ENCODE measurements at places on chromosomes 16 and 17.

DNA sequence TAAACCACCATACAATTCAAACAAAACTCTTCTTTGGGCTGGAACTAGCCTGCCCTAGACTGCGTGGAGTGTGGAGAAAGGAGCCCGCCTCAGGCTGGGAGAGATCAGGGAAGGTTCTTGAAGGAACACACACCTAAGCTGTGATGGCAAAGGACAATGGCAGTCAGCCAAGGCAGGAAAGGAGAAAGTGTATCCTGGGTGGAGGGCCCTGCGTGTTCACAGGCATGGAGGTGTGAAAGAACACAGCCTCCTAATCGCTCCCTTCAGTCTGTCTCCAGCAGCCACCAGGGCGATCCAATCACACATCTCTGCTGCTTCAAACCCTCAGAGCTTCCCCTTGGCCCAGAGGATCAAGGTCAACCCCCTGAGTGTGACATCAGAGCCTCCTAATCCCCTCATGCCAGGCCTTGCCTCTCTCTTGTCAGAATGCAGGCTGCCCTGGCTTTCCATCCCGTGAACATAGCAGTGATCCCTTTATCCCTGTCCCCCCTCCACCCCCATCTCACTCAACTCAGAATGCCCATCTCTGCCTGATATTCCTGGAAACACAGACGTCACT lies 173.0 kb downstream of the KATNIP start:
- no peak for DNase-seq

DNA sequence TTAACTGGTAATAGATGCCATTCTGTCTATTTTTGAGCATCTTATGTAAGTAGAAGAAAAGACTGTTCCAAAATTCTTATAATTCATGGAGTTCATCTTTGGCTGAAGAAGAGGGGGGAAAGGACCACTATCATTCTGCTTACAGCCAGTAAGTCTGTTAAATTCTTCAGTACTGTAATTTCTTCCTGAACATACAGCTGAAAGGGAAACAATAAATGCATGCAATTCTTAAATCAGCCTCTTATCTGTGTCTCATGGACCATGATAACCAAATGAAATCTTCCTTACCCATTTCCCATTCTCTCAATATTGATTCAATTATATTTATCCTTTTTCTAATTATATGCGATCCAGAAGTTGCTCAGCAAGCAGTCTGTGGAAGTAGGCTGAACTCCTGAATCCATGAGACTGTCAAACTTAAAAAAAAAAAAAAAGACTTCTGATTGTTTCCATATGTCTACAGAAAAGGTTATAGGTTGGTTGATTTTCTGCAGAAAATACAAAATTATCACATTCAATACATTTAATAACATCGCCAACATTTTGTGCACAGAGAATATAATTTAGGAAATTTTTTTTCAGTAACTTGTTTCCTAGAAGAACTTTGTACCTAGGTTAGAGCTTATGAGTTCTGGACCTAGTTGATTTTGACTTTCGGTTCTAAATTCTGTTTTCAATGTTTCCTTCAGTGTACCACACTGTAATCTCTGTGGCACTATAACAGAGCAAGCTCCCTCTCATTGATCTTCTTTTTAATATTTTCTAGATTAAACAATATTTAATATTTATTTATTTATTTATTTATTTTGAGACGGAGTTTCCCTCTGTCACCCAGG lies 1.2 kb upstream of the ABCA9 start:
- no peak for DNase-seq

DNA sequence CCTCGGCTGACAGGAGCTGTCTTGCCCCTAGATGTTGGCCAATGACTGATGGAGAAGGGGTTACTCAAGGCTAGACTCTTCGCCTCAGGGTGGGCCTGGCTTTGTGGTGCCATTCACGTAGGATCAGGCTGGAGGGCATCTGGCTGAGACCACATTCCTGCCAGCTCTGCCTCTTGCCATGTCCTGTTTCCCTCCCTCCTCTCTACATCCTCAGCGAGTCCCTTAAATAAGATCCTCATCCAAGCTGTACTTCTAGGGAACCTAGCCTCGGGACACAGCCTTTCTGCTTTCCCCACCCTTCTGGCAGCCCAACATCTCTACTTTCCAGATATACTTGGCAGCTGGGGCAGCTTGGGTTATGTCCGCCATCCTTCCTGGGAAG lies 27.9 kb upstream of the EFCAB13 start:
- no peak for DNase-seq

DNA sequence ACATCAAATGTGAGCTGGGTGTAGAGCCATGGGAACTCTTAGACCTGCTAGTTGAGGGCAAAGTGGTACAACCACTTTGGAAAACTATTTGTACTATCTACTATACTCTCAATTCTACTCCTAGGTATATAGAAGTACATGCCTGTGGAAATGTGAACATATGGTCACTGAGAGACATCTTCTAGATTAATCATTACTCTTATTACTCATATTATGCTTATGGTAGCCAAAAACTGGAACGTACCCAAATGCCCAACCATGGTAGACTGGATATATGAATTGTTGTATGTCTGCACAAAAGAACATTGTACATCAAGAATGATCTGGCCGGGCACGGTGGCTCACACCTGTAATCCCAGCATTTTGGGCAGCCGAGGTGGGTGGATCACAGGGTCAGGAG lies 2.7 kb downstream of the WDR45B start:
- no peak for DNase-seq

GRCh38 chr17:17783825-17784656 lies 52.7 kb downstream of the SREBF1 start:
- no peak for DNase-seq

- no peak for DNase-seq
Observed at GRCh38 chr16:72024862-72025382, 16.4 kb downstream of the DHODH start.

DNA sequence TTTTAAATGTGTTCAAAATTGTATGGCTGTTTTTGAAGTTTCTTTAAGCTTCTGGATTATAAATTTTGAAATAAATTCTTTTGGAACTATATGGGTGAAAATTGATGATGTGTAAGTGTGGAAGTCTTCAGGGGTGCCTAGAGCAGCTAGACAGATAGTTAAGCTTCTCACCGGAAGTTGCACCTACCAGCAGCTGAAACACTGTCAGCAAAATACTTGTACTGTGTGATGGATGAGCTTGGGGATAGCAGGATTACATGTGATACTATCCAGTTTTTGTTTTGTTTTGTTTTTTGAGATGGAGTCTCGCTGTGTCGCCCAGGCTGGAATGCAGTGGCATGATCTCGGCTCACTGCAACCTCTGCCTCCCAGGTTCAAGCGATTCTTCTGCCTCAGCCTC lies 19.7 kb downstream of the RBL2 start:
- no peak for DNase-seq

DNA sequence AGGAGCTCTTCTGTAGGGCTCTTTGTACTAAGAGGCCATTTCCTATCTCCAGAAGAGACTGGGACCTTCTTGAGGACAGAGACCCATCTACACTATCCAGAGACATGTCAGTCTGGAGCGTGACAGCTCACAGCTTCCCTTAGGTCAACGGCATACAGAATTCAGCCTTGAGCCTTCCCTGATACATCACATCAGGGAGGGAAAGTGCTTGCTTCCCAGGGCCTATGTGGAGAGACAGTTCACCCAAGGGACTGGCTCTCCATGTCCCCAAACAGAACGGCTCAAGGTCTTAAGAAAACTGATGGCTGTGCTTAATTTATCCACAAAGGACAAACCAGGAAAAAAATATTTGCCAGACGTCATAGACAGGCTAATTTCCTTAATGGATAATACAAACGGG lies 7.7 kb downstream of the CENPV start:
- no peak for DNase-seq

DNA sequence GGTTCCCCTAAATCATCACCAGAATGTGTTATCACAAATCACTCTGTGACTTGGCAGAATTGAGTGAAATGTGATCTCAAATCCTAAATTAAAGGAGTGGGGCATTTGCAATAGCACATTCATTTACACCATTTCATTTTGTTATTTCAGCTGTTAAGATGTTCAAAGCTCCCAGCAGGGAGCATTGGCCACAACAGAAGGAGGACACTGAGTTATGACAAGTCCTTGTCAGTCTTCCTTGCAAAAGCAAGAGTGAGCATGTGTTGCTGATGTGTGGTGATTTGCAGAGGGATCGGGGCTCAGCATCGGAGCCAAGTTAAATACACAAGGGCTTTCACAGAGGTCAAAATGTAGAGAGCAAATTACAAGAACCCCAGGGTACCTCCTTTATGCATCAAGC lies 372.2 kb upstream of the CDH5 start:
- DNase-seq = no peak

DNA sequence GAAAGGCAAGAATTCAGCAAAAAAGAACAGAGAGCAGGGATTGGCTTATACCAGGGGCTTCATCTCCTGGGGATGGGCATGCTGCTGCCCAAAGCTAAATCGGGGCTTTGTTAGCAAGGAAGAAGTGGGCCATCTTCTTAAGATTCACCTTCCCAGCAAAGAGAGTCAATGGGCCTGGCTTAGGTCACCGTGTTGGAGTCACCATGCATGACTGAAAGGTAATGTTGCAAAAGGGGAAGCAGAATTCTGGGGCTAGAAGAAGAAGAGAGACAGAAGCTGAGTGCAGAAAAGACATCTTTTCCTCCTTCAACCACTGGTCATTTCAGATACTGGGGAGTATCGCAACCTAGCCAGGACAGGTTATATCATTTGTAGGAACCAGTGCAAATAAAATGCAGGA lies 76.3 kb upstream of the KIFC3 start:
- DNase-seq = no peak

DNA sequence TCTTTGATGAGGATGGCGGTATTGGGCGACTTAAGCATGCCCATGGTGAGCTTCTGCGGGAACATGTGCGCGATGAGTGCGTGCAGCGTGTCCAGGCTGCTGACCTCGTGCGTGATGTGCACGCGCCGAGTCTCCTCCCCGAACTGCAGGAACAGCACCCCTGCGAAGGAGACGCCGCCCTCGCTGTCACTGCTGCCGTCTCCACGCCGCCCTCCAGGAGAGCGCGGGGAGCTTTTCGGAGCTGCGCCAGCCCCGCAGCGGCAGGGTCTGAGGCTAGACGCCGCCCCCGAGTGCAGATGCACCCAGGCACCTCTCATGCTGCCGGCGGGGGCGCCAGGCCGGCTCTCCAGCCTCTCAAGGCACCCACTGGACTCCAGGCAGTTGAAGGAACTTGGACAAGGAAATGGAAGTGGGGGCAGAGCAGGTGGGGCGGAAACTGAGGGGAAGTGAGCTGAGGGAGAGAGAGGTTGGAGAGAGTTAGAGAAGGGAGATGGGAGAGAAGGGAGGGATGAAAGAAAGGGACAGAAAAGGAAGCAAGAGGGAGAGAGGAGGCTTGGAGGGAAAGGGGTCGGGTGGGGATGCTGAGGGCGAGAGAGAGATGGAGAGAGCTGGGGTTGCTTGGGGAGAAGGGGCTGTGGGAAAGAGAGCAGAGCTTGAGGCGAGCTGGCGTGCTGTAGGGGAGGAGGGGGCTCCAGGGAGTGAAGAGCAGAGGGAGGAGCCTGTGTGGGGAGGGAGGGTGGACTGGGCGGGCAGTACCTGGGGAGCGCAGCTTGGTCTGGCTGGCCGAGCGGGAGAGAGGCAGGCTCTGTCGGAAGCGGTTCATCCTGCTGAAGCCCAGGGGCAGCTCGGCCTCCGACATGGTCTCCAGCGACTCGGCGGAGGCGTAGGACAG lies 42.1 kb downstream of the SRCIN1 start:
- DNase-seq = no peak

All from activated T-cell treated with anti-CD3 and anti-CD28 coated beads for 1 hour (primary cell).